ENCODE measurements at places on chromosomes 12 and 14.

DNA sequence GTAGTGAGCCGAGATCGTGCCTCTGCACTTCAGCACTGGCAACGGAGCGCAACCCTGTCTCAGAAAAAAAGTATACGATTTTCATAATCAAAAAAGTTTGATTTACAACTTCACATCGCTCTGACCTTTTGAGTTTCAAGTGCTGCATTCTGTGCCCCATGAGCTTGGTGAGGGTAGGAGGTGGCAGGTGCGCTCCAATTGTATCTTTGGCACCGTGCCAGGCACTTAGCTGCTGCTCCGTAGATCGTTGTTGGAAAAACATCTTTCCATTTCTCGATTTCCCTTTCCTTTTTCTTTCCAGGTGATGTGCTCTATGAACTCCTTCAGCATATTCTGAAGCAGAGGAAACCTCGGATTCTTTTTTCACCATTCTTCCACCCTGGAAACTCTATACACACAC is 203.7 kb downstream of the ETV6 start:
- DNase-seq = no peak

DNA sequence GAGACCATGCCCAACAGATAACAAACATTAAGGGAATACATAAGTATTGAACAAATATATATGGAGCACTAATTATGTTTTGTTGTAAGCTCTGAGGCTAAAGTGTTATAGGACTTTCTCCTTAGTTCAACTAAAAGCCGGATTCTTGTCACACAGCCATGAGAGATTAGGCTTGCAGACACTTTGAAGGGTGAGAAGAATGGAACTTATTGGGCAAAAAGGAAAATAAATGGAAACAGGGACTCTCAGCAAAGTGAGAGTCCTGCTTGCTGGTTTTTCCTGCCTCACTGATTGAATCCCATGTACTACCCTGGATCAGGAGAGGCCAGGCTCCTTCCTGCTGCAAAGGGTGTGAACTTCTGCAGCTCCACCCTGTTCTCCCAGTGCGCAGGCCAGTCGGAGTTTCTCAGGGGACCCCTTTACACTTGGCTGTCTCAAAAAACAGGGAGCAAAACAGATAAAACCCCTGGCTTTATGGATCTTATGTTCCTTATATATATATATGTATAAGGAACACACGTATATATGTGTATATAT is 77.1 kb upstream of the FUT8 start:
- no peak for DNase-seq

DNA sequence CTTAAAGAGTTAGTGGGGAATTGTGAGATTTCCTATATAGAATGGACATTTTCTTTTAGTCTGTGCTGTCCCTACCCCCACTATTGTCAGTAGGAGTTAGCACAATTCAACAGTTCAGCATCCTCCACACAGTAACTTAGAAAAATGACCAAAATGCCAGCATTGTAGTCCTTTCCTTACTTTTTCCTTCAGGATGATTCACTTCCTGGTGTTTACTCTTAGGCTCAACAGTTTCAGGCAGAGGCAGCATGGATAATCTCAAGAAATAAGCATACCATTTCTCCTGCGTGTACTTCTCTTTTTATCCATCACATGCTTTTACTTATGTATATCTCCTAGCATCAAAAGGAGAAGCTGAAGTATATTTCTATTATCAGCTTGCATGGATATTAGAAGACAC is 683.4 kb downstream of the SLC16A7 start:
- no peak for DNase-seq

GRCh38 chr12:55728939-55729818 is at the start of gene CD63:
Gene CD63, minus strand, starts transcription at chr12:55729009. Its CDS starts 668 bp downstream, at chr12:55728341.
- DNase-seq = peak; percentile 71
